Retinal pigment epithelial cell (primary cell): ENCODE measurements at places on chromosomes 1 and 21.

GRCh38 chr1:107669996-107670395 is 295.0 kb downstream of the VAV3 start:
- DNase-seq: peak; percentile 72

GRCh38 chr1:62247391-62248168 is 52.9 kb downstream of the L1TD1 start:
- DNase-seq: no peak

- DNase-seq: no peak
These were observed 559.9 kb downstream of the PLPP3 start for GRCh38 chr1:56019472-56019871.

DNA sequence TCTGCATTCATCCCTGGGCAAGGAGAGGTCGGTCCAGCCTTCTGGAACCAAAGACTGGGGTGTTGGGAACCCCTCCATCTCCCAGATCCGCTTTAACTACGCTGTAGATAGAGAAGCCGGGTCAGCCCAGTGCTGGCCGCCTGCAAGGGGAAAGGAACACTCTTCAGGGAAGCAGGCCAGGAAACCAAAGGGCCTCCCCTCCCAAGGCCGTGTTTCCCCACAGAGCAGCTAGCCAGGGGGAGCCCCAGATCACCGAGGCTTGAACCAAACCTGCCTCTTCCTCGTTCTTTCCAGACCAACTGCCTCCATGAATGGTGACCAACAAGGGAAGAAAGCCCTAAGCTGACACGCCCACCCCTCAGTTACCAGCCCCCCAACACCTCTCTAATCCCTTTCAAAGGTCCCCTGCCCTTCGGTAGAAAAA is 1.2 kb upstream of the CHD5 start:
- DNase-seq: no peak

DNA sequence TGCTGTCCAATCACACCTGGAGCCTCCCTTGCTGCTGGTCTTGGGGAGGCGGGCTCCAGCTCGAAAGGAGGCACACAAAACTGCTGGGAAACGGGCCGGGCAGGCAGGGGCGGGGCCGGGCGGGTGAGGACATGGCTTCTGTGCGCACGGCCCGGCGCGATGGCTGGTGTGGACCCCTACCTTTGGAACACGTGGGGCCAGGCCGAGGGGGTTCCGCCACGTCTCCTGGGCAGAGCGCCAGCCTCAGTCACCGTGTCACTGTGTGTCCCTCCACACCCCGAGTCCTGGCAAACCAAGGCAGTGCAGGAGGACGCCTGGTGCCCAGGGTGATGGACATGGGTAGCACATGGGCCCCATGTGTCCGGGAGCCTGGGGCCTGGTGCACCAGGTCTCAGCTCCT is 42.0 kb upstream of the ADARB1 start:
- DNase-seq: no peak

- DNase-seq: no peak
These were observed 17.9 kb downstream of the PLXNA2 start for GRCh38 chr1:208225954-208226937.

DNA sequence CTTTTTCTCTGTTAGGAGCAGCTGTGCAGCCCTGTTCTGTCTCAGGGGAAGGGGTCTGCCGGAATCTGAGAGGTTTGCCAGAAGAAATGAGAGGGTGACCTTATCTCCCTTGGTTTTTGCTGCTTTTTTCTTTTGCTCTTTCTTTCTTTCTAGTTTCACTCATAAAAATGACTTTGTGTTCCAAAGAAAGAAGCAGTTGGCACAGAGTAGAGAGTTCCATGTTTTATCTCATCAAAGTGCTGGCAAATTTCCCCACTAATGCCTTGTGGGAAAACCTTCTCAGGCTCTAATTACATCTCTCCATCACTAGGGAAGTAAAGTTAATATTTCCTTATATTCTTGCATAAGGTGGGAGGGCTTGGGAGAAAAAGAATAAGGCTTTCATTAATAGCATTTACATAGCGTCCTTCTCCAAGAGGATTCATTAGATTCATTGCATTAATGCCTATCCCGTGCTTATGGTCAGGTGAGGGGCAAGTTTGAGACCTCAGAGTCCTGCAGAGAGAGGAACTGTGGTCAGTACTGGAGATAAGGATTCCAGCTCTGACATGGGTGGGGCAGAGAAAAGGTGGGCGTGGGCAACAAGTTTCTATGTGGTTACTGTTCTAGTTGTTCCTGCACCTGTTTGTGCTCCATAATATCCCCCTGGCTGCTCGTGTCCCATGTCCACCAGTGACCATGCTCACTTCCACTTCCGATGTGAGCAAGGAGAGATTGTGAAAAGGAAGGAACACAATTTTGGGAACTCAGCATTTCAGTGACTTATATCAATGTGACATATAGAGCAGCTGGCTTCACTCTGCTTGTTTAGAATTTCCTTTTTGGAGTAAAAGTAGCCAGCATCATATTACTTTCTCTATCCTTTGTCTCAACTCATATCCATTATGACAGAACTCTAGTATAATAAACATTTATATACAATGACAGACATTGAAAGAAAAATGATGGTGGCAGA is 79.5 kb downstream of the DISC1 start:
- DNase-seq: no peak

- no peak for DNase-seq
These were observed 385.2 kb upstream of the POU3F1 start for GRCh38 chr1:38431535-38432376.

- no peak for DNase-seq
These were observed 18.1 kb downstream of the SLC45A3 start for GRCh38 chr1:205662135-205662738.

- no peak for DNase-seq
These were observed 327.3 kb upstream of the SGIP1 start for GRCh38 chr1:66206563-66207144.

DNA sequence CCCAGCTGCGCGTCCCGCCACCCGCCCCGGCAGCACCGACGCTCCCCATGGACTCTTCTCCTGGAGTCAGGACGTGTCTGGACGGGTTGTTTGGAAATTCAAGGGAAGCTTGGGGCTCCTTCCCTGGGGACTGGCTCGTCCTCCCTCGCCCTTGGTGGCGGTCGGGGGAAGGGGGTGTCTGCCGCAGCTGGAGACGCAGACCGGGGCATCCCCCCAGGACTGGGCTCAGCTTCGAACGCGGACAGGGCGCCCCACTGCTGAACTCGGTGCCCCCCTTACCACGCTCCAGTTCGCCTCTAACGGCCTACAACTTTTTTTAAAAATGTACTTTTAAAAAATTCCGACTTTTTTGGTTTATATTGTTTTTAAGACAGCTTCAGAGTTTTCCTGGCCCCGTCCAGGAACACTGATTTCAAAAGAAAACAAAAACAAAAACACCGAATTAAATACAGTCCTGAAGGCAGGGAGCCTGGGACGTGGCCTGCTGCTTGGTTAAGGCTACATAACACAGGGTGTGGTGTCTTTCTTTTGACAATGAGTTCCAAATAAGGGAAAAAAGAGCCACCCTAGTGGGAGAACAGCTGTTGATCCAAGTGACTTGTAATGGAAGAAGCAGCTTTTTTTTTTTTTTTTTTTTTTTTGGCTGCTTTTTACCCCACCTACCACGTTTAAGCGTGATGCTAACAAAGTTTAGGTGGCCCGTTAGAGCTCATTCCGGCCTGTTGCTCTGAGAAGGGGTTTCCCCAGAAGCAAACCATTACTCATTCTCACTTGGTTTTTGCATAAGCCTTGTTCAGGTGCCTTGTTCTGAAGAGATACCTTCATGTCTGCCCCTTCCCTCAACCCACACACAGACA is 862 bp upstream of the DIPK1A start:
- no peak for DNase-seq

GRCh38 chr1:2050461-2050792 is 216 bp downstream of the PRKCZ start:
- DNase-seq: no peak
